Hypothalamus (tissue), 51 donors: ENCODE measurements at places on chromosomes 2 and 18.
A peak's percentile ranks its signal among the peaks of the same experiment; 100 is the strongest.

- no peak for DNase-seq
Observed at GRCh38 chr18:9838144-9838877, 47.5 kb upstream of the TXNDC2 start.

GRCh38 chr2:80560326-80560725 lies 255.8 kb upstream of the LRRTM1 start:
- no peak for DNase-seq

DNA sequence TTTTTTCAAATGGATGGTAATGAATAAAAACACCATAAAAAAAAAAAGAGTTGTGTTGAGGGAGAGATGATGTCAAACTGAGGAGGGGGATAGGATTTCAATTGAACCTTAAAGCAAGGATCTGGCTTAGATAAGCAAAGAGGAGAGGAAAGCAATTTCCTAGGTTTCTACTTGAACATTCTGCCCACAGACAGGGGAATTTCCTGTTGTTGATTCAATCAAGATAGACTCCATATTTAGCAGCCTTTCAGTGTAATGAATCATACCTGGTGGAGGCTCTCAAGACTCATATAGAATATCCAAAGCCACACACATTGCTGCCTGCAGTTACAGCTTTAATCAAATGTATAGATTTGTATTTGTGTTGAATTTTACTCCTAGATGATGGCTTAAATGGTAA lies 294.4 kb upstream of the PIK3C3 start:
- no peak for DNase-seq

GRCh38 chr2:222490131-222490530 lies 65.8 kb downstream of the SGPP2 start:
- DNase-seq: no peak

- DNase-seq: no peak
Observed at GRCh38 chr2:190533968-190534309, 583 bp downstream of the NEMP2 start.

- DNase-seq: peak; percentile 8
Observed at GRCh38 chr2:175309799-175310198, 128.3 kb upstream of the ATP5MC3 start.

DNA sequence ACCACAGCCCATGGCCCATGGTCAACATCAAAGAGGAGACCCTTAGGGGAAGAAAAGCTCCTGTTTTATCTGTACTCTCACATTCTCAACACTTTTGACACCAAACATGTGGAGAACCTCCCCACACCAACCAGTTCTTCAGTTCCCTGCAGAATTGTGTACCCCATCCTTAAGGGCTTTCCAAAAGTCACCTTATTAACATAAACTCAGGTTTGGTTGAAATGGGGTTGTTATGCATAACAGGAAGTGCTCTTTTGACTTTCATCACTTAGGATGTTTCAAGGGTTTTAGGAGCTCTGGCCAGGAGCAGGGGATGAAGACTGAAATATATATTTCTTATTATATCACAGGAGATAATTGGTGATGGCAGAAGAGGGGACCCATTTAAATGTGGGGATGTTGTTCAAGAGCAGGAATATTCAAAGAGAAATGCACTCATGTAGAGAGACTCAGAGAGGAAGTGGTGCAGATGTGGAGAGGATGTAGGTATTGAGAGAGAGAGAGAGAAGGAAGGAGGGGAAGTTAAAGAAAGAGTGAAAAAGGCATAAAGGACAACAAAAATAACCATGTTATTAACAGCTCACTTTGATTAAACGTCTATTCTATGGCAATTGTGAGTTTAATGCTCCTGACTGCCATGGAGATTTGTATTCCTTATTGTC lies 35.2 kb downstream of the SP140L start:
- no peak for DNase-seq

DNA sequence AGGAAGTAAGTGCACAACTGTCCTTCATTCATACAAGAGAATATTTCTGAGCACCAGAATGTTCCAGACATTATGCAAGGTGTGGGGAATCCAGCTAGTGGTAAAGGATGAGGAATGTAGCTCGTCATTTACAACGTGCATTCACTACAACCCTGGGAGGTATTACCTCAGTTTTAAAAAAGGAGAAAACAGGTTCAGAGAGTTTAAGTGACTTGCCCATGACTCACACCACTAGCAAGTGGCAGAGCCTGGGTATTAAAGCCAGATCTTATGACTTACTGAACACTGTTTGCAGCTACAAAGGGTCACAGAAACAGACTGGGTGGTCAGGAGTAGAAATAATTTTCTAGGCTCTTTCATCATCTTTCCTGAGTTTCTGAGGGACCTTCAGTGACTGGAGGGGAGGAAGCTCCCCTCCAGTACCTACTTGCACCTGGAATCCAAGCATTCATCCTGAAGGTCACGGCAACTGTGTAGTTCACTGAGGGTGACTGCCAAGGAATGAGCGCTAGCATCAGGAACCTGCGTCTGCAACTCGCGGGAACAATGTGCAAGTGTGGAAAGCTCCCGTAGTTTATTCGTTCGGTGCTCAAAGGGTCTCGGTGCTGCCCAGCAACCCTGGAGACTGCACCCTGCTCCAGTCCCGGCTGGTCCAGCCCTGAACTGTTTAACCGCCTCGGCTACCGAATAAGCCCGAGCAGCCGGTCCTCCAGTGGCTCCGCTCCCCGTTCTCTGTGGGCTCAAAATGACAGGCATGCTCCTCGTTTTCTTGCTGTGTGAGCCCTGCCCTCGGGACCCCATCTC lies 647 bp downstream of the CCDC121 start:
- no peak for DNase-seq

DNA sequence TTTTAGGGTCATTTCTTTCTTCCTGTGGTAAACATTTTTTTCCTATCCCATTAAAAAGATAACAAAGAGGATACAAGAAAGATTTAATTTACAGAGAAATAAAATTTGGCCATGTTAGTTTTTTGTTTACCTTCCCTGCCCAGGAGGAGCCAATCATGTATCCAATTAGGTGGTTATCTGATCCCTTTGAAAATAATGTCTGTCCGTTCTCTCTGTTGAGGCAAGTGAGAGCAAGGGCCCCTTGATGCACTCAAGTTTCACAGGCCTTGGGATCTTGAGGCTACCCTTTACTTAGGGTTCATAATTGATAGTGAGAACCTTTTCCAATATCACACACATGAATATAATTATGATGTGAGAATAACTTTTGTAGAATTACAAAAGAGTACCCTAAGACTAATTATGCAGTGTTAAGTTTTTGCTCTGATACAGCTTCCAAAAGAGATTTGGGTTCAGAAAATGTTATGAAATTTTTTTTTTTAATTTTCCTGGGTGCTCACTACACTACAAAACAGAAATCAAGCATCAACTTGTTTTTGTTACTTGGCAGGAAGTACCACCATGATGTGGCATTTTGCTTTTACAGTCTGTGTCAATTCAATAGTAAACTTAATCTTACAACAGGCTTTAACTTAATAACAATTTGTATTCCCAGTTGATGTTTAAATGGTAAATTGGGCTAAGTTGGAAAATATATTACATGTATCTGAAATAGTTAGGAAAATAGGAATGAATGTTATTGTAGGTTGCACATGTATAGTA lies 42.0 kb downstream of the AFTPH start:
- no peak for DNase-seq

DNA sequence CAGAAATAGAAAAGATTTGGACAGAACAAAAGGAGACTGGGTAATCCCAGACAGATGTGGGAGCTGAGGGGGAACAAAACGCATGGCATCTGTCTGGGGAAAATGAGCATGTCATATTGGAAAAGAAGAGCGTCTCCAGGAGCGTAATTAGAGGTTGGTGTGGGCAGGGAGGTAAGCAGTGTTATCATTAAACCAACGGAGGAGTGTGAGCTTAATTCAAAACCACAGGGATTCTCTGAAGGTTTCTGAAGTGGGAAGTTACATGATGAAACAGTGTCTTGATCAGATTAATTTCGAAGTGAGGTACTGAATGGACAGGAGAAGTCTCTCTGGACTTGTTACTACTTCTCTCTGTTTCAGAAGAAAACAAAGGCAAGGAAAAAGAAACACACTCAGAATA lies 53.3 kb downstream of the DTNB start:
- DNase-seq: no peak

DNA sequence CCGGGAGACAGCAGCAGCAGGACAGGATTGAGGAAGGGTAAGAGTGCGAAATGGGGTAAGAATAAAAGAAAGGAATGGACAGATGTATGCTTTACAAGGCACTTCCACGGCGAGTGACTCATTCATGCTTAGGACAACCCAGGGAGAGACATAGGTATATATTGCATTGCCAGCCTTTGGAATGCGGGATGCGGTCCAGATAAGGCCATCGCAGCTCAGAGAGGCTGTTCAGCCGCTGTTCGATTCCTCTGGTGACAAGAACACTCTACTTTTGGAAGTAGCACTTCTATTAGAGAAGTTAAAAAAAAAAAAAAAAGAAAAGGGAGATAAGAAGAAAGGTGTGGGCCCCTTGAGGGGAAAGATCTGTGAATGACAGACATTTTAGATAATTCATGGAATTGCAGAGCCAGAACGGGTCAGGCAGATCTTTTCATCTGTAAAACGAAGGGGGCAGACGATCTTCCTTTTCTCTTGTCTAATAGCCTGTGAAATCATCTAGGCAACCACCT lies 819 bp upstream of the NCOA1 start:
- DNase-seq: no peak

DNA sequence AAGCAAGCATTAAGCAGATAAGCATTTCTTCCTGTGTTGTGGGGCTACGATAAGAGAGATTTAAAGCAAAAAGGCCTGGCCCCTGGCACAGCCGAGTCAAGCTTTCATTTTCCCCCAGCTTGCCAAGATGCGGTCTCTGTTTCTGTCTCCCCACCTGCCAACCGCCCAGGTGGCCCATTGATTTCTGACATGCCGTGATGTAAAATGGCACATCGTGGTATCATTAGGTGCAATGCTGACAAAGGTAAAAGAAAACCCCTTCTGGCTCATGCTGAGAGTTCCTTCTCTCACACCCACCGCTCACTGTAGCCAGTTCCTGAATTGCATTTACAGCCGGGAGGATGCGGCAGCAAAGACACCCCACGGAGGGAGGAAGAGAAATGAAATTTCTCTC lies 62.8 kb downstream of the BOD1L2 start:
- DNase-seq: no peak

DNA sequence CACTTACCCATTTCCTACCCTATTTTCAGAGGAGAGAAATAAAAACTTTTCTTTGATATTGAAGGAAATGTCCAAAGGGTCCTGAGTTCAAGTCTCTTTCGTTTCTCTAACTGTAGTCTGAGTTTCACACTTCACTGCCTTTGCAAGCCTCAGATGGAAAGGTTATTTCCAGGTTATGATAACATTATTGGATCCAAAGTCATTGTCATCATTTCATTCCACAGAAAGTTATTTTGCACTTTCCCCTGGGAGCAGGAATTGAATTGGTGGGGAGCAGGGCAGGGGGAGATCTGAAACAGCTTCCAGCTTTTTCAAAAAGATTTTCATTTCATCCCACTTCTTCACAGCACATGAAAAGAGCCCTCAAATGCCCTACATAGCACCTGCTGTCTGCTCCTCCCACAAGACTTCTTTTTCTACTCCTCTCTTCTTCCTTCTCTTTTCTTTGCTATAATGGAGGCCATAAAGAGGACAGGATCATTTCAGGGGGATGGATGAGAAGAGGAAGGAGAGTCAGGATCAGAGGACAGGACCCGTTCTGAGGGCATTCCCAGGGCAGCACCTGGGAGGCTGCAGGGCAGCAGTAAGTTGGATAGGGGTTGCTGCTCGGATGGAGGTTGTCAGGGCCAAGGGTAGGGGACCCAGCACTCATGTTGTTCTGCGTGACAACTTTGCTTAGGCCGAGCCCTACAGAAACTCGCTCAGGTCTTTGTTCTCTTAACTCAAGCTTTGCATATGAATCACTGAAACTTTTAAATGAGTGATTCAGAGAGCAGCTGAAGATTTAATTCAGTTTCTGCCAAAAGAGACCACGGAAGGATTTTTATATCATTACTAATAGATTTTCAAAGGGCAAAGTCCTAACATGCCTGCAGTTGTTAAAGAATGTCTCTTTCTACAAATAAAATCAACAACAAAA lies 11.4 kb upstream of the GALNT5 start:
- DNase-seq: no peak

GRCh38 chr2:2057125-2057721 lies 273.9 kb downstream of the MYT1L start:
- DNase-seq: no peak

DNA sequence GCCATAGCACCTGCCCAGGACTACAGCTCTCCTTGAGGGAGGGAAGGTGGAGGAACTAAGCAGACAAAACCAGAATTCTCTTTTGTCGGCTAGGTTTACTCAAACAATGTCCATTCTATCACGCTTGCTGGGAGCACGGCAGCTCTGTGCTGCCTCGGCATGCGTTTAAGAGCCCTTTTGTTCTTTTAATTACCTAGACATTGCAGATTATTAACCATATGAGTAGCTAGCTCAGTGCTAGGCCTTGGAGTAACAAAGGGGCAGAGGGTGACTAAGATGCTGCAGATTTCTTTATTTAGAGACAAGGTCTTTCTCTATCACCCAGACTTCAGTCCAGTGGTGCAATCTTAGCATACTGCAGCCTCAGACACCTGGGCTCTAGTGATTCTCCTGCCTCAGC lies 11.1 kb downstream of the MSGN1 start:
- DNase-seq: no peak

DNA sequence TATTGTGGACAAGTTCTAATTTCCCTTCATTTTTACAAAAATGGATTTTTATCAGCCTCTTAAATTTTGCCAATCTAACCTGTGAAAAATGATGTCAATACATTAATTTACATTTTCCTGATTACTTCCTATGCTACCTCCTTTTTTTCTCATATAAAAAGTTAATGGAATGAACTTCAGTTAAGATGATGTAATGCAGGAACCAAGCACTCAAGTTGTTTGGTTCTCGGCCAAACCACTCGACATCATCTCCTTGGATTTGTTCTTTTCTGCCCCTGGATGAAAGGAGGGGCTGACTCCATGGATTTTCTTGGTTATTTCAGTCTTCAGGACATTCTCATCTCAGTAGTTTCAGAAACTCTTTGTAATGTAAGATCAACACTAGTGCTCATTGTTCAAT lies 253.1 kb upstream of the NXPH2 start:
- DNase-seq: no peak

DNA sequence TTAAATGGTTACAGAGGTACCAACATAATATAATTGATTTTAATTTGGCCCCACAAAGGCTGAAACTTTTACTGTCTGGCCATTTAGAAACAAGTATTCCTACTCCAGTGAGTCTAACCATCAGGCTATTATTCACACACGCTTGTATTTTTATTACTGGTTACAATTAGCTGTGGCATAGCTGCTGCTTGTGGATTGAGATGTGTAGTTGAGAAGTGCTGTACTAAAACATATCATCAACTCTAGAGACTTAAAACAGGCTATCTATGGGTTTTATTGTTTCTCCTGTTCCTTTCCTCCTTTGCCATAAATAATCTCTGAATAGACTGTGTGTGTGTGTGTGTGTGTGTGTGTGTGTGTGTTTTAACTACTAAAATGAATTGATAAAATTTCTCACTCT lies 530.2 kb downstream of the CCDC85A start:
- DNase-seq: no peak

- DNase-seq: no peak
Observed at GRCh38 chr2:152167065-152167464, 8.5 kb downstream of the STAM2 start.

DNA sequence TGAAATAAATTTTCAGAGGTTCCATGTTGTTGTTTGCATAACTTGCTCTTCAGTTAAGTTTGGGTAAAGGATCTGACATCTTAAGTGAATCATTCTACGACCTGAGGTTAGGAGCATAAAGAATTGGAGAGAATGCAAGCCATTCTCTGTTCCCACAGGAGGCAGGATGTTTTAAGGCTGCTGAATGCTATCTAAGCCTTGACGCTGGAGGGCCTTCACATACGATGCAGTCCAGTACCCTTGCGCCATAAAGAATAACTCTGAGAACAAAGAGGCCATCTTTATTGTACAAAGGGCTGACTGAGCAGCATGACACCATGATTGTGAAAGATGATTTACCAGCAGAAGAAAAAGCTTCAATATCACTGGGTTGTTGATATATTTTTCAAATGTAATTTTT lies 198.4 kb downstream of the NYAP2 start:
- DNase-seq: no peak
